ENCODE measurements at places on chromosomes 4 and X. TPM values are rescaled to one million over a fixed set of nuclear protein-coding genes. Genes with fewer than 3 reads are reported as not detected.

DNA sequence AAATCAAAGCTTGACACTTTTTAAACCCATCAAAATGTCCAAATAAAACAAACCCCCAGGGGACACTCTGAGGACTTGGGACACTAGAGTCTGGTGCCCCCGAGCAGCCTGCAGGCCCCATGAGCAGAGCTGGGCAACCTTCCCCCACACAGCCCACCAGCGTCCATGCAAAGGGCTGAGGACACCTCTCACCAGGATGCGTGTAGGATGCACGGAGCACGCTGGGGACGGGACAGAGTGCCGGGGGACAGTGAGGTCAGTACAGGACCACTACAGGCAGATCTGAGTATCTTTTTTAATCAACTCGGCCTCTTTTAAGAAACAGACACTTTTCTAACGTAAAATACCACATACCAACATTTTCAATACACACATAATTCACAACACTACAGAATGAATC lies 6.9 kb downstream of the GAK start:
- no peak for DNase-seq

DNA sequence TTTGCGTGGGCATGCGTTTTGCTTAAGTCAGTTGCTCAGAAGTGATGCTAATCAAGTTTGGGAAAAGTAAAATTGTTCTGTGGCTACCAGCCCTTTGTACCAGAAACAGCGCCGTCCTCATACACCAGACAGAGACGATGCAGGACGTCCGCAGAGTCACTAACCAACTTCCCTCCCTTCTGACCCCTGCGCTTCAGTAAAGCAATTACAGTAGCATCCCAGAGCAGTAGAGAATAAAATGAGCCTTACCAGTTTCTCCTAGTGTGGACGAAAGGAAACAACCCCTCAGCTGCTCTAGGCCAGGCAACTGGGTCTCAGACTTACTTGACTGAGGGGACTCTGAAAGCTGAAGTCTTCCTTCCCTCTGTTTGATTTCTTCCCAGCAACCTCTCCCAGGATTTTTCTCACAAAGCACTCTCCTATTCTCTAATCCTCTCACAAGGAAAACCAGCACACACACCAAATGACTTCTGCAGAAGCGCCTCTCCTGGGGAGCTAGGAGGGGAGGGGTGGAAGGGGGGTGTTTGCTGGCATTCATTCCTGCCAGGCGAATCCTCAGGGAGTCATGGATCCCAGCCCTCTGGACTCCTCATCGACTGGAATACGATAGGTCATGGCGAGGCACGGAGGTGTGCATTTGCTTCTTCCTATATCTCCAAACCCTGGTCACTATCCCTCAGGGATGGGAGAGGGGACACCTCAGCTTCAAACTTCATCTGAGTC lies 56.0 kb upstream of the MID1 start:
- DNase-seq, result no peak

DNA sequence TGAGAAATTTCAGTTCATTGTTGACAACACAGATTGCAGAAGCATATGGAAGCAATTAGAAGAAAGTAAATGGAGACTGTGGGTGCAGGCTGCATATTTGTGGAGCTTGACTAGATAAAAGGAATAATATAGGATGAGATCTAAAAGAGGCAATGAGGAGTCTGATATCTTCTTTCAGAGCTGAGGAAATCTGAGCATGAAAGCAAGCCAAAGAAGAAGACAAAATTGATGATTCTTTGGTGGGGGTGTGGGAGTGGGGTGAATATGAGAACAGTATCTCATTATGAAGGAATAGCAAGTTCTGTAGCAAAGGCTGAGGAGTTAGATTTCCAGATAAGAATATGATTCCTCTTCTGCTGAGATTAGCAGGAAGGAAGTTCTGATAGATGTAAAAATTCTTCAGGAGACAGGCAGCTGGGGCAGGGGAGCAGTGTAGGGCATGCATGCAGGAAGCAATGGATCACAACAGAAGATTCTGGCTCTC lies 6.1 kb upstream of the PDHA2 start:
- no peak for DNase-seq

DNA sequence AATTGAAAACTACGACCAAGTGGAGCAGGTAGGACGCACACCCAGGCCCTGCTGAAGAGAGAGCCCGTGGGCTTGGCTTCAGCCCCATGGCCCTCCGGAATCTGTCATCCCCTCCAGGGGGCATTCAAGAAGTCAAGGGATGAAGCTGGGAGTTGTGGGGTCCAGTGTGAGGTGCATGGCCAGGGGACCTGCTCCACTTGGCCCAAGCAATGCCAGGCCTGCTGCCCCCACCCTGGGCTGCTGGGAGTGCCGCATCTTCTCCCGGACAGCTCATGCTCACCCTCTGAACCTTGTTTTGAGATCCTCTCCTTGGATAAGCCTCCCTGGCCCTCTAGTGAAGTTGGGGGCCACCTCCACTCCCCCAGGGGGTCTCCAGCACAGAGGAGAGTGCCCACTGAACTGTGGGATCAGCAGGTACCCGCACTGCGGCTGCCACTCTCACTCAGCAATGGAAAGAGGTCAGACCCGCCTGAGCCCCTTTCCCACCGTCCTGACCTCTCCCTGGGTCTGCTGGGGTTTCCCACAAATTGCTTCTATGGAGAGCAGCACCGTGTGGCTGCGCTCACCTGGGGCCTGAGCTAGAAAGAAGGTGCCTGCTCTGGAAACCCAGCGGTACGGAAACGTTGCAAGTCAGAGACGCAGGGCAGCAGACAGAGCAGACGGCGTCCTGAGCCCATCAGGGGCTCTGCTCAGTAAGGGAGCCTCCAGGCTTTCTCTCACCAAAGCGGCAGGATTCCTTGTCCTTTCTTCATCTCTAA lies 5.0 kb upstream of the ABLIM2 start:
- DNase-seq, result no peak

- DNase-seq, result no peak
Observed at GRCh38 chr4:147360301-147360700, 120.6 kb upstream of the EDNRA start.

DNA sequence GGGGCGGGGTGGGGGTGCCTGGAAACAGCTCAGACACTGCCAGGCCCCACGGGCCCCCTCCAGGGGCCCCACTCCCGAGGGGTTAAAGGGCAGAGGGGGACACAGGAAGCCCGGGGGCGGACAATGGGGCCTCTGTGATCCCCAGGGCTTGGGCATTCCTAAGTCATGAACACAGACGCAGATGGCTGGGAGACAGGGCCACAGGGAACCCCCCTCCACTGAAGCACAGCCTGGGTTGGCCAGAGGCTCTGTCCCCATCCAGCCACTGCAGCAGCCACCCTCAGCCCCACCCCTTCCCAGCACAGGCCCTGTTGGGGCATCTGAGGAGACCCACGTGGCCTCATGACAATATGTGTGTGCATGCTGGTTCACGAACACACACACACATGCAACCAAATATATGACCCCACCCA lies 3.9 kb downstream of the L1CAM start:
- no peak for DNase-seq

GRCh38 chr4:169987327-169988228 lies 38.6 kb downstream of the MFAP3L start:
- no peak for DNase-seq

- DNase-seq, result no peak
Observed at GRCh38 chr4:72430988-72431387, 138.0 kb downstream of the ADAMTS3 start.

GRCh38 chrX:96770315-96770714 lies 85.7 kb downstream of the DIAPH2 start:
- DNase-seq, result no peak

DNA sequence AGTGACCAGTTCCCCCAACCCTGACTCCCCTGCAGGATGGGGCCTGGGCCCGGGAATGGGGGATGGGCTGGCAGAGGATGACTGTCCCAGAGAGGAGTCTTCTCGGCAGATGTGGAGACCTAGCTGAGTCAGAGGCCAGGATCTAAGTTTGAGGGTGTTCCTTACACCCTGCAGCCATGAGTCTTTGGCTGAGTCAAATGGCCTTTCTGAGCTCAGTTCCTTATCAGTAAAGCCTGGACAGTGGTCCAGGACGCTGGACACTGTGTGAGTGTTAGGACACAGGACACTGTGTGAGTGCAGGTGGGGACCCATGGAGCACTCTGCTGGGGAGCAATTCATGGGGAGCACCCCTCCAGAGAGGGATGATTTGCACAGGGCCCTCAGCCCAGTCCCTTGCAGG lies 5.0 kb downstream of the IL9R start:
- peak; percentile 87 for DNase-seq

DNA sequence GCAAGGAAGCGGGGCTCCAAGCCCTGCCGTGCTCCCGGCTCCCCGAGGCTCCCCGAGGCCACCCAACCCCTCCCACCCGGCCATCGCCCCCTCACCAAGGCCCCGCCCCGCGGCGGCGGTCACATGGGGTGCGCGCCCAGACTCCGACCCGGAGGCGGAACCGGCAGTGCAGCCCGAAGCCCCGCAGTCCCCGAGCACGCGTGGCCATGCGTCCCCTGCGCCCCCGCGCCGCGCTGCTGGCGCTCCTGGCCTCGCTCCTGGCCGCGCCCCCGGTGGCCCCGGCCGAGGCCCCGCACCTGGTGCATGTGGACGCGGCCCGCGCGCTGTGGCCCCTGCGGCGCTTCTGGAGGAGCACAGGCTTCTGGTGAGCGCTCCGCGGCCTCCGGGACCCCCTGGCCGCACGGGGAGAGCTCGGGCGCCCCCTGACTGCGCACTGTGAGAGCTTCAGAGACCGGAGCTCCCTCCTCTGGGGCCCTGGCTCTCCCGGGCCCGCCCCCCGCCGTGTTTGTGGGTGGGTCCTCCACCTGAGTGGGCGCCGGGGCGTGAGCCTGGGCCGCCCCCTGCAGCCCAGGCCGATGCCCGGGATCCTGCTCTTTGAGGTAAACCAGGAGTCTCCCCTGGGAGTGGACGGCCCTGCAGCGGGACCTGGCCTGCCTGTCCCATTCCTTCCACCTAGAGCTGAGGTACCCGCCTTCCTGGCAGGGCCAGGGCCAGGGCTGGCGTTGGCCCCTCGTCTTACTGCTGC lies at the start of gene IDUA:
Gene IDUA (plus strand): TSS at position 166 of the 745 bp plus-strand sequence. CDS start 41 bp downstream, at position 207.
- DNase-seq, result peak; percentile 95

DNA sequence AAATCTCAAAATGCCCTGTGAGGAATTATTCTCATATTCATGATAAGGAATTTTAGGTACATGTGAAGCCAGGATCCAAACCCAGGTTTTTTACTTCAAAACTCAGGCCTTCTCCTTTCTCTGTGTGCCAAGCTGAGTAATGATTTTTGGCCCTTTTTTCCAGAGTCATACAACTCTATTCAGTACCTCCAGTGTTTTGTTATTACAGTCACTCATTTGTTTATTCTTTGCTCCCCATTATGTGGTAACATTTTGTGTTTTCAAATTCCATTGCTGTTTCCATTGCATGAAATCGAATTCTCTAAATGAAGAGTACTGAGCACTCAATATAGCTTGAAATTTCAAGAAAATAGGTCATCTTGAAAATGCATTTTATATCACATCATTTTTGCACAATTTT lies 315.4 kb downstream of the NR3C2 start:
- no peak for DNase-seq

DNA sequence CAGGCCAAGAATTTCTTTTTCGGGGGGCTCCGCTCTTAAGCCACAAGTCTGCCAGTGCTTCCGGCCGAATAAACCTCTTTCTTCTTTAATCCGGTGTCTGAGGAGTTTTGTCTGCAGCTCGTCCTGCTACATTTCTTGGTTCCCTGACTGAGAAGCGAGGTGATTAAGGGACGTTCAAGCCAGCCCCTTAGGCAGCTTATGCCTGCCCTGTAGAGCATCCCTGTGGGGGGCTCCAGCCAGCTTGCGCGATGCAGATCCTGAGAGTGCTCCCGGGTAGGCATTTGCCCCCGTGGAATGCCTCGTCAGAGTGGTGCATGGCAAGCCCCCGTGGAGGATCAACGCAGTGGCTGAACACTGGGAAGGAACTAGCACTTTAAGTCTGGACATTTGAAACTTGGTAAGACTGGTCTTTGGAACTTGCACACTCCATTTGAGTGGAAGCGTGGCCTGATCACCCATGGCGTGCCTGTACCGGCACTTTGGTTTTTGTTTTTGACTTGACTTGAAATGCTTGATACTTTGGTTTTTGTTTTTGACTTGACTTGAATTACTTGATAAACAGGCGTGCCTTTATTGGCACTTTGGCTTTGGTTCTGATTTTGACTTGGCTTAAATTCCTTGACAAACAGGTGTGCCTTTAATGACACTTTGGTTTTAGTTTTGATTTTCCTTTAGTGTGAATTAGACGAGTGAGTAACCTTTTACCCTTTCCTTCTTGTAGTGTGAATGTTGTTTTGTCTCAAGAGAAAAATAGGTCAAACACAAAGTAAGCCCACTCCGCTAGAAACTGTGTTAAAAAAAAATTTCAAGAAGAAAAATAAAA lies 6.1 kb downstream of the ACOX3 start:
- no peak for DNase-seq

GRCh38 chr4:121185960-121186359 lies 21.8 kb upstream of the TNIP3 start:
- no peak for DNase-seq

DNA sequence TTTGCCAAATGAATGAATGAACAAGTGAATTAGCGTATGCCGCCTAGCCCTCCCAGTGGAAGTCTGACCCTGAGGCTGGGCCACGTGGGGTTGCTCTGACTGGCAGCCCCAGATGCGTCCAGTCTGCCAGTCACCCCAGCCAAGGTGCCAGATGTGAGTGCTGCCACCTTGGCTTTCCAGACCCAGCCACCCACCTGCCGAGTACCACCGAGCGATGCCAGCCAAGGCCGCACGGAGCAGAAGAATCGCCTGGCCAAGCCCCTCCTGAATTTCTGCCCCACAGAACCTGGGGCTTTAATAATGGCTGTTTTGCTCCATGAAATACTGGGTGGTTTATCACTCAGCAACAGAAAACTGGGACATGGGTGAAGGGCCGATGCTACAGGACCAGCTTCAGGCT lies 59.3 kb downstream of the ADRA2C start:
- no peak for DNase-seq

DNA sequence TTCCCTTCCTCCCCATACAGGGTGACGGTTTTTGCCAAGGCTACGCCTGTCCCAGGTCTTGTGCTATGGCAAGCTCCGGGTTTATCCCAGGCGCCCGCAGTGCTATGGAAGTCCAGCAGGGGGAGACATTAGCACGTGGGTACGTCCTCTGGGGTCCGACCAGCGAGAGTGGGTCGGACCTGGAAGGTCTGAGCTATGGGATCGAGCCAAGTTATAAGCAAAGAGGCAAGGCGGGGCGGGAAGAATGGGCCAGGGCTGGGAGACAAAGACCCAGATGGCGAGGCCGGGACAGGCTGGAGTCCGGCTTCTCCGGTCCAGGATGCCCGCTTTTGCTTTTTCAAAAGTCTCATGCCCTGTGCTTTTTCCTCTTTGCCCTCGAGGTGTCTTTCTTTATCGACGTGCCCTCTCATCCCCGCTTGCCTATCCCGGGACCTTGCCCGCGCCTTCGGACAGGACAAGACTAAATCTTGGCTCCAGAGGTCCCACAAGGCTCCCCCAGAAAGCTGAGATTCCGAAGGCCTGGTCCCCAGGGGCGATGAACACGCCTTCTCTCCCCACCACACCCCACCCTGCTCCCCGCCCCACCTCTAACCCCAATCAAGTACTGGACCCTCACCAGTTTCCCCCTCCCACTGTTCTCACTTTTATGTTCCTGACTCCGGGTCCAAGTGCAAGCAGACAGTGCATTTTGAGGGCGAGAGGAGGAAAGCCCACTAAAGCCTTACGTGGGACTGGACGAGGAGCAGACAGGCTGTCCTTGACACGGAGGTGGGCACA lies 785 bp upstream of the EFNB1 start:
- DNase-seq, result peak; percentile 97

The PGM2 gene
- total RNA-seq, result 19.2 TPM

The SSX4B gene
- total RNA-seq, result not detected

The AMBN gene
- not detected for total RNA-seq

The SOD3 gene
- 710 TPM for total RNA-seq

The NXF2B gene
- not detected for total RNA-seq

The GPR173 gene
- total RNA-seq, result 0.97 TPM

The TMPRSS11D gene
- not detected for total RNA-seq

Data from esophagus muscularis mucosa (tissue), 4 donors.